ENCODE measurements at places on chromosomes 4 and X.

DNA sequence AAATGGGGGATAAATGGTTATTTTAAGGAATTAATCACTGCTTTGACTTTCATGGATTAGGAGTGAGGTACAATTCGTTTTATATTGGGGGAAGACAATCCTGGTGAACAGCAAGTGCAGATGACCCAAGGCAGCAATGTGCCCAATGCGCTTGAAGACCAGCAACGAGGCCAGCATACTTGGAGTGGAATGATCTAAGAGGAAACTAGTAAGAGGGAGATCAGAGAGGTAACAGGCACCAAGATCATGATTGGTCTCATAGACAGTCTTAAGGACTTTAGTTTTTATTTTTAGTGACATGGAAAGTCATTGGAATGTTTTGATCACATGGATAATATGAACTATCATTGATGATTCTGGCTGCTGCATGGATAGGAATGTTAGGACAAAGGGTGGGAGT is 90.6 kb downstream of the BMPR1B start:
- DNase-seq: no peak

GRCh38 chr4:73005514-73005913 is 64.0 kb downstream of the COX18 start:
- no peak for DNase-seq

DNA sequence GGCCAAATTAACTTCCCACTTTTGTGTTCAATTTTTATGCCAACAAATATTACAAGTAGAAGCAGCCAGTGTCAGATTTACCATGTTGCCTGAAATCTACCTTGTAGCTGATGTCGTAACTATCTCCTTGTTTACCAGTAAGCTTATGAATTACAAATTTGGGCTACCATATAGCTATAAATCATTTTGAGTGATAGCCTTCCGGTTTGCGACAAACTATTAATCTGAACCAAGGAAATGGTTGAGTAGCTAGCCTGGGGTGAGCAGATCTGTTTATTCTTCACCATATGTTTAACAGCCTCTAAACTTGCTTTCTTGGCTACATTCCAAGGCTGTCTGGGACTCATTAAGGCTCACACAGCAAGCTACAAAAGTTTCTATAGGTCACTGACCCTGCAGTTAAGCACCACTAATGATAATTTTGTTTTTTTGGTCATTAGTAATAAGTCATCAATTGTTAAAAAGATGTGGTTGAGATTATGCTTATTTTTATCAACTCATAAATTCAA is 218.7 kb upstream of the SPOCK3 start:
- peak; percentile 16 for DNase-seq

GRCh38 chrX:39984191-39984956 is 113.4 kb downstream of the BCOR start:
- no peak for DNase-seq

DNA sequence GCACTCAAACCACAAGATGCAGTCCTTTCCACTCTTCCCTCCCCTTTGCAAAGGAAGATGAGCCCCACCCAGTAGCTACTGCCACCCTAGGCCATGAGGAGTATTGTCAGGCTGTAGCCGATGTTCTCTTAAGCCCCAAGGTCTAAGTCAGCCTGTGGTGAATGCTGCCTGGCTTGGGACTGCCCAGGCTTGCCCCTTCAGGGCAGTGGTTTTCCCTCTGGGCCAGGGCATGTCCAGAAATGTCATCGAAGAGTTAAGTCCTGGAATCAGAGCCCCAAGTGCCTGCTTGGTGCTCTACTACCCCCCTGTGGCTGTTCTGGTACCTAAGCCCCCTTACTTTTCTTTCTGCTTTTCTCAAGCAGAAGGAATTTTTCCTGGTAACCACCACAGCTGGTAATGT is 11.8 kb upstream of the PGK1 start:
- no peak for DNase-seq

GRCh38 chr4:139144911-139145551 is 32.0 kb downstream of the ELF2 start:
- peak; percentile 29 for DNase-seq

GRCh38 chr4:124085561-124086180 is 626.9 kb downstream of the ANKRD50 start:
- DNase-seq: no peak

- DNase-seq: peak; percentile 98
Measured at GRCh38 chrX:48021026-48021900, 14.5 kb downstream of the SPACA5 start.

- no peak for DNase-seq
Measured at GRCh38 chrX:11558972-11559371, 106.7 kb downstream of the ARHGAP6 start.

GRCh38 chrX:23857363-23857762 is 50.4 kb downstream of the APOO start:
- DNase-seq: no peak

GRCh38 chrX:71912156-71912555 is 1.5 kb downstream of the NHSL2 start:
- no peak for DNase-seq

GRCh38 chr4:121070696-121071639 is 1.4 kb downstream of the NDNF start:
- DNase-seq: no peak

Measured in NCI-H1417 (cell line).